ENCODE measurements at places on chromosomes 11 and 22.

GRCh38 chr22:47048123-47049077, 285.9 kb downstream of the TBC1D22A start:
- DNase-seq: no peak

DNA sequence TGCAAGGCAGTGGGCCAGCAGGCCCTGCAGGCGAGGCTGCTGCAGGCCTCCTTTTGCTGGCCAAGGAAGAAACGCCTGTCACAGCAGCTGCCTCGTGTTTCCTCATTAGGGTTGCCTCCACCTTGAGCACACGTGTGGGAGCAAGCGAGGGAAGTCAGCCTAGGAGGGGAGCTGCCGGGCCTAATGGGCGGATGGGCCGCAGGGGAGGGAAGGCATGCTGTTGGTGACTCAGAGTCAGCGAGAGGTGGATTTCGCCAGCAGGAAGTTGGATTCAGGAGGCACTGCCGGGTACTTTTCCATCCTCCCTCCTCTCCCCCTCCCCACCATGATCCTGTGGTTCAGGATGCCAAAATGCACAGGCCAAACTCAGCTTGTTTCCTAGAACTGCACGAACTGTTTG, 498.7 kb downstream of the METTL15 start:
- DNase-seq: no peak

GRCh38 chr11:115069599-115069998, 391.3 kb downstream of the NXPE2 start:
- DNase-seq: no peak

- no peak for DNase-seq
Observed at GRCh38 chr22:42188808-42189447, 58.3 kb upstream of the CYP2D6 start.

DNA sequence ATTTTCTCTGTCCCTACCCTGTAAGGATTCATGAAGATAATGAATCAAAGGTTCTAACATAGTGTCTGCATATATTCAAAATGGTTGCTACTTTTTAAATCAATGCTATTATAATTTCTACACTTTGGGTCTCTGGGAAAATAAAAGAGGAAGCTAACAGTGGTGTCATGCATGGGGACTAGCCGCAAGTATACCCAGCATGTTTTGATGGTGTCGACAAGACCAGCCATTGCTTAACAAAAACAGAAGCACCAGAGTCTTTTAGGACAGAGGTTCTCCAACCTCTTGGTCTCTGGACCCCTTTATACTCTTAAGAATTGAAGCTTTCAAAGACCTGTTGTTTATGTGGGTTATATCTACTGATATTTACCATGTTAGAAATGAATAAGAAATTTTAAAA, 37.8 kb downstream of the RNF141 start:
- no peak for DNase-seq

GRCh38 chr11:83409891-83410290, 123.7 kb upstream of the CCDC90B start:
- no peak for DNase-seq

DNA sequence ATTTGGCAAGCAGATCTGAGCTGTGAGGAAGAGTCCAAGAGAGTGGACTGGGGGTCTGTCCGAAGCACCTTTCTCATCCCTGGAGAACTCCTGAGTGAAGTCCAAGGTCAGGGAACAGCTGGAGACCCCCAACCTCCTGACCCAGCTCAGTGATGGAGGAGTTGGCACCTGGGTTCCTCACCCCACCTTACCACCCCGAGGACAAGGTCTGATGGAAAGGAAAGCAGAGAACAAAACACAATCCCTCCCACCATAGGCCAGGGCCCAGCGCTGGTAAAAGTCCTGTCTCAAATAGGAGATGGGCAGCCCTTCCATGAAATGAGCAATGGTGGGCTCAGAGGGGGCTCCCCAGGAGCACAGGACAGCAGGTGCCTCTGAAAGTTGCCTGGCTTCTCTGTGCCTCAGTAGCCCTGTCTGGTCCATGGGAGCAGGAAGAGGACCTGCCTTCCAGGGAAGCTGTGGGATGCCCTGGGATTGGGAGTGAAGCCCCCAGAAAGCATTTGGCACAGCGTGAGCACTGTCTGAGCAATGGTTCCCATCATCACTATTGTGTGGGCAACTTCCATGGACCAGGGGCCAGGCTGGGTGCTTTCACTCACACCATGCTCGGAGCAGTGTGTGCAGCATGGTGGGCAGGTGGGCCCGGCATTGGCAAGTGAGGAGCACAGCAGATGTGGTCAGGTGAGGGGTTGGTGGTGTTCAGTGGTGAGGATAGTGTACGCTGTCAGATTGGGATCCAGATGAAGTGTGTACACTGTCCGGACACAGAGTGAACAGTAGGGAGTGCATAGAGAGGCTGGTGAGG, 7.5 kb downstream of the TRIM29 start:
- no peak for DNase-seq

DNA sequence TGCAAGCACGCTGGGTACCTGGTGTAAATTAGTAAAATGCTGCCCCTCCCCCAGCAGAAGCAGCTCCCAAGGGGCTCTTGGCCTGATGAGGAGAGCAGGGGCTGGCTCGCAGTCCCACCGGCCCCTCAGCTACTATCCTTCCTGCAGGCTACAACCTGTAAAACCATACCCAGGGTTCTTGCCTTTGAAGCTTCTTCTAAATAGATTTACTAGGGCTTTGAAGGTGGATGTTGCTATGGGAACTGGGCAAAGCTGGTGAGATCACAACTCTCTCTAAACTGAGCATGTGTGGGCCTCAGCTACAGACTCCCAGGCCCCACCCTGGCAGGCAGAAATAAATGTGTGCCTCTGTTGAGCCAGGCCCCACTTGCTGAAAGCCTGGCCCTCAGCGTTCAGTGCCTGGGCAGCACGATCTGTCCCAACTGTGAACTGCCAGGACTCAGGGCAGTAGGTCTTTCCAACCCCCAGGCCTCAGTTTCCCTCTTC, 18.5 kb downstream of the CD5 start:
- no peak for DNase-seq

DNA sequence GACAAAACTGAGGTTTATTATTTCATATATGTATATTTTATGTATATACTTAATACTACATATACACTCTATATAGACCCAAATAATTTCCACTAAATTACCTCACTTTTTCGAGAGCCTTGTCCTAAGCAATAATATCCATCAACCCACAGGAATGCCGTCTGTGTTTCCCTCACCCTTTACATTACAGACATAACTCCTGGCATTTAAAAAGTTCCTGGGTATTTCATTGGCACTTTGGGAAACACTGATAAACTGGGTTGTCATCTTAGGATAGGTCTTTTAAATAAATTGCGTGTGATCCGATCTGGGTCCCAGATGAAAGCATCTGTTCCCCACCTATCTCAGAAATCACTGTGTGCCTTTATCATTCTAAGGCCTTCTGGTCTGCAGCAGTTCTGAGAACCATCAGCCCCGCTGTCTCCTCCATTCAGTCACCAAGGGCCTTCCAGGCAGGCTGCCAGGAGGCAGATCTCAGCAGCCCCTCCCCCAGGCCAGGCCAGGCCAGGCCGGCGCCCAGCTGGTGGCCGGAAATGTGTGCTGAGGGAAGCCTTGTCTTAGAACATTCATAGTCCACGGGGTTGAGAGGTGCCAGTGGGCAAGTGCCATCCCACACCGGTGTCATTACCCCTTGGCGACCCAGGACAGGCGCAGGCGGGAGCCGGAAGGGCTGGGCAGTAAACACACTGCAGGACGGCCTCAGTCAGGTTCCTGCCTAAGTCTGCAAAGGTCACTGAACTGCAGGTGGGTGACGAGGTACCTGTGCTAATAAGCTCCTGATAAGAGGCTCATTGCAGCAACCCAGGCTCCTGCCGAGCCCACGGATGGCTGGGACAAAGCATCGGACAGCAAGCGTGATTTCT, 3.3 kb downstream of the FGF19 start:
- DNase-seq: peak; percentile 77

GRCh38 chr22:47474895-47475294, 712.4 kb downstream of the TBC1D22A start:
- DNase-seq: peak; percentile 35

- no peak for DNase-seq
Observed at GRCh38 chr11:120529911-120530310, 18.4 kb downstream of the GRIK4 start.

DNA sequence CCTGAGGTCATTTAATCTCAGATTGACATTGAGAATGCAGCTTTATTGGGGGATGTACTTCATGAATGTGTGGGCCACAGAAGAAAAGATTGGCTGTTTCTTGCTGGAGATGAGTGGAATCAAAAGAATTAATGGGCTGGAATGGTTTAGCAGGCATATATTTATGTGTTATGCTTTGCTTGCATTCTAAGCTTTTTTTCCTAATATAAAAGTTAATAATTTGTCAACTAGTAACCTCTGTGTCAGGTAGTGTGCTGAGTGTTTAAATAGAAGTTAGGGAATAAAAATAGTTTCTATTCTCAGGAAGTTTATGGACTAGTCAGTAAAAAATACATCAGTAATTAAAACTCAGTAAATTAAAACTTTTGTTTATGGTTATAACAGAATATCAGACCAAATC, 67.4 kb upstream of the PRODH start:
- no peak for DNase-seq

DNA sequence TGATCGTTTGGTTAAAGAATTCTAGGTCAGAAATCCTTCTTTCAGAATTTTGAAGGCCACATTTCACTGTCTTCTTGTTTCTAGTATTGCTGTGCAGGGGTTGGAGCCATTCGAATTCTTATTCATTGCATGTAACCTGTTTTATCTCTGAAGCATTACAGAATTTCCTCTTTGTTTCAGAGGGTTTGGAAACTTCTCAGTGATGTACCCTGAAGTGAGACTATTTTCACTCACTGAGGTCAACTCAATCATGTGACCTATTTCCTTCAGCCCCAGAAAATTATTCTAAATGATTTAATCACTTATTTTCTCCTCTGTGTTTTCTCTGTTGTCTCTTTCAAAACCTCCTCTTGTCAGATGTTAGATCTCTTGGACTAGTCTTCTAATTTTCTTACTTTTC, 147.8 kb downstream of the ENTHD1 start:
- DNase-seq: no peak

GRCh38 chr11:116797816-116798215, 6.1 kb upstream of the APOA5 start:
- no peak for DNase-seq

DNA sequence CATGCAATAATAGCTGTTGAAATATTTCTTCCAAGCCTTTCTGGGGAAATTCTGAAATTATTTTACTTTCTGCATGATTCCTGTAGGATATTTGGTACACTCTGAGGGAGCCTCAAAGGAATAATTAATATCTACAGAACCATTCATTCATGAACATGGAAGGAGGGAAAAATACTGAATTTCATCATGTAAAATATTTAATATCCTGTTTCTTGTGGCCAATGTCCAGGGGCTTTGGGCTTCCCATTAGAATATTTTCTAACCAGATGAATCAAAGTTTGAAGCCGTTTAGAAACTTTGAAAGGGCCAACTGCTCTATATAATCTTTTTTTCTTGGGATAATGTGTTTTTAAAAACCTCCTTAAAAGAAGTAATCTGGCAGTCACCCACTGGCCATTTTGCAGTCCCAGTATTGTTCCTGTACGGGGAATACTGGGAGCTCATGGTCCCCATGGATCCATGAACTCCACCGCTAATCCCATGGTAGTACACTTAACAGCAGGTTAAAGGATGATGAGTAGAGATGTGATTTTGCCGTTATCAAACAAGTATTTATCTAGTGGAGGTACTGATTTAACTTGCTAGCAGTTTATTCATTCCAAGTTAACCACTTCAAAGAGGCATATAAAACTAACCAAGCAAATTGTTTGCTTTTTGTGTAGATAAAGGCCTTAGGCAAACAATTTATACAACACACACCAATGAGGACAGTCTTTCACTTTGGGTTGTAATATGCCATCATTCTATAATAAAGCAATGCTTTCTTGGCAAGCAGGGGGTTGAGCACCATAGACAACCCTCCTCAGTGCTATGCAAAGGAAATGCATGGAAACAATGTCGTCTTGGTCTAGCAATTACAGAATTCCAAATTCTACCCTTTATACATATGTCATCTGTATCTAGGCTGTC, 34.5 kb upstream of the BLID start:
- no peak for DNase-seq

Measured in NCI-H1417 (cell line).